ENCODE measurements at places on chromosomes 2 and 18.
A peak's percentile ranks its signal among the peaks of the same experiment; 100 is the strongest.

GRCh38 chr2:226011716-226012450 lies 612.4 kb downstream of the NYAP2 start:
- no peak for DNase-seq

- DNase-seq, result no peak
Measured at GRCh38 chr2:2868085-2868484, 509.5 kb downstream of the EIPR1 start.

- DNase-seq, result no peak
Measured at GRCh38 chr2:236015171-236015570, 153.0 kb downstream of the GBX2 start.

GRCh38 chr18:23401400-23402347 lies 51.4 kb upstream of the RIOK3 start:
- DNase-seq, result no peak

GRCh38 chr2:108418416-108418815 lies 30.6 kb upstream of the GCC2 start:
- no peak for DNase-seq

DNA sequence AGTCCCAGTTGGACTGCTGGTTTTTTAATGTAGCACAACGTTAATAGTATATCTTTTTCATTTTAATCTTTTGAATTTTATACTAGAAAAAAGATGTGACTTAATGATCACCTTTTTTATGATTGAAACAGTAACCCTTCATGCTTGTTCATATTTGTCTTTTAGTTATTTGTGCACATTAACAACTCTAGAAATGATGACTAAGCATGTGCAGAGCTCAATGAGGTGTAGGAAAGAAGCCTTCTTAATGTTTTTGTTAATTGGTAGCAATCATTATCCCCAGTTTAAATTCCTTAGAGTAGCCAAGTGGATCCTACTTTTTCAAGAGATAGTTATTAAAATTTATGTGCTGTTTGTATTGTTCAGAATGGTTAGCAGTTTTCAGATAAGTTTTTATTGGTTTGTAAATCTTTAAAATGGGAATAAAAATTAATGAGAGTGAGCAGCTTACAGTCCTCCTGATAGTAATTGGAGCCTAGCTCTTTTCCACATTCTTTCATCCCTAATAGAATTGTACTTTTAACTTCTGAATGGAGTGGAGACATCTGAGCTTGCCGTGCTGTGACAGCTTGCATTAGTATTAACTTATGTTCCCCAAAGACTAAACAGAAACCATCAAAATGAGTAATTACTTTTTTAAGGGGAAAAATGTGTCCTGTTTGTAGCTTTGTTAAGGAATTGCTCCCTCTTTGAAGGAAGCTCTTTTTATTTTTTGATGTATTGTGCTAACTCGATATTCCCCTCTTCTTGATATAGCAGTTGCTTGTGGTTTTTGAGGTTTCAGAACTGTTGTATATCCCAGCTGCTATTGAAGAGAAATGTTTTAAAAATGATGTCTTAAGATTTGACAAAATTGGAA lies 17.3 kb downstream of the PIK3C3 start:
- DNase-seq, result no peak

- DNase-seq, result no peak
Measured at GRCh38 chr2:224063298-224063648, 24.2 kb upstream of the SERPINE2 start.

- no peak for DNase-seq
Measured at GRCh38 chr2:27762951-27763906, 8.3 kb upstream of the MRPL33 start.

DNA sequence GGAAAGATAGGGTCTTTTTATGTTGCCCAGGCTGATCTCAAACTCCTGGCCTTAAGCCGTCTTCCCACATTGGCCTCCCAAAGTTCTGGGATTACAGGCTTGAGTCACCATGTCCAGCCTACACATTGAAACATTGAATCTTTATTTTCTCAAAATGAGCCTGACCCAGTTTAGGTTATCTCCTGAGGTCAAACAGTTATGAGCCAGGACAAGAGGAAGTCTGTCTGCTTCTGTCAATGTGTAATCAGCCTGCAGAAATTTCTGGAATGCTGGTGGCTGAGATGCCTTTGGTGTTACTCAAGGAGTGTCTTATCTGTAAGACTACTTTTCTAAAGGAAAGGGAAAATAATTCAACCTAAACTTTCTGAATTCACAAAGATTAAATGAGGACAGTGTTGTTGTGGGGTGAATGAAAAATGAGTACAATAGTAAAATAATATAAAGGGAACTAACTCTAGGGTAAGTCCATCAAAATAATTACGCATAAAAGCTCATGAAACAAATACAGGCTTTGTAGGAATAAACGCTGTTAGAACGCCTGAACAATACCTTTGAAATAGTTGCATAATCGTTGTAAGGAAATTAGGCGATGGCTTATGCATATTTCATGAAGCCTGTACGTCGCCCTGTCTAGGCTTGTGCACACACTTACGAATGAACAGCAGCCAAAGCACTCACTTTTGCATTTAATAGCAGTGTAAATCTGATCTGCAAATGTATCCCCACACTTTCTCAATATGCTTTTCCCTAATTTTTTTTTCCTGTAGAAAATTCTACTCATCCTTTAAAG lies 260.8 kb downstream of the RDH14 start:
- DNase-seq, result no peak

DNA sequence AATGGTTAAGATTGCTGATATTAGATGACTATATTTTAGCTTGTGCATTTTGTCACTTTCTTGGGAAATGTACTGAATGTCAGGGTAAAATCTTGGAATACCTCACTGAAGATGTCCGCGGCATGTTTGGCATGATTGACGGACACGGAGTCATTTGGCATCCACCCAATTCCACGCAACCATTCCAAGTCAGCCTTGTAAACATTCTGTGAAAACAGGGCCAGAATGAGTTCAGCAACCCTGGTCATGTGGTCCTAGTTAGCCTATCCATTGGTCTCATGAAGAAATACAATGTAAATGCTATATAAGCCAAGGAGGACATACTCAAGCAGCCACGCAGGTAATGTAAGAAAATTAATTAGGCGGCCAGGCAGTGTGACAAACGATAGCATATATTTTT lies 159.5 kb downstream of the RIF1 start:
- no peak for DNase-seq

- DNase-seq, result no peak
Measured at GRCh38 chr18:12309683-12310198, 1.7 kb downstream of the TUBB6 start.

- no peak for DNase-seq
Measured at GRCh38 chr2:189799531-189799930, 15.3 kb downstream of the PMS1 start.

DNA sequence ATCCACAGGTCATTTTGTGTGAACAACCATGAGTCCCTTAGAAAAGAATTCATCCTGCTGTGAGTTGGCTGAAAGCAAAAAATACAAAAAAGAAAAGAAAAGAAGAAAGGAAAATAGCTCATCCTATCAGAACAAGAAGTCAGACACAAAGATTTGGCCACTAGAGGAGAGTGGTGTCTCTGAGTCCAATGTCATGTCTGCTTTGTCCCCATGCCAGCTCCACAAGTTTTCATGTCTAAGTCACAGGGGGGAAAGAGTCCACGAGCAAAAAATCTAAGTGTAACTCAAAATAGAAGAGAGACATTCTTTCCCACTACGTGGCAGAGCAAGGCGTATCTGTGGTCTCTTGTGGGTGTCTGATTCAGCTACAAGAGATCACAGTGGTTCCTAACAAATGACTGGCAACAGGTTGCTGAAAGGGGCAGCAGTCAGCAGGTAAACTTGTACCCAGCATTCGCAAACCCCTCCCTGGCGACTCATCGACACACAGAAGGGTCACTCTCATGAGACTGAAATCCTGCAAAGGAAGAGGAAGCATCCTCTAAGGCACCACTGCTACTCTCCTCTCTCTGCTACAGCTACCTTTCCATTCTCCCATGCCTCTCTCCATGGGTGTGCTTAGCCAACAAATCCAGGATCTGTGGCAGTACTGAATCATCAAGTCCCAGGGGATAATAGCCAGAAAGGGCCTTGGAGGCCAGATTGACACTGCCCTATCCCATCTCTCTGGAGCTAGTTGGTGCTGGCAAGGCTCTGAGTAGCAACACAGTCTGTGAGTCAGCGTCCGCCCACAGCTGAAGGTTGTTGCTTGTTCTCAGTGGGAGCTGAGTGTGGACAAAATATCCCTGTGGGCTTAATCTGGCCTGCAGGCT lies 123.0 kb upstream of the SLC39A10 start:
- peak; percentile 92 for DNase-seq

DNA sequence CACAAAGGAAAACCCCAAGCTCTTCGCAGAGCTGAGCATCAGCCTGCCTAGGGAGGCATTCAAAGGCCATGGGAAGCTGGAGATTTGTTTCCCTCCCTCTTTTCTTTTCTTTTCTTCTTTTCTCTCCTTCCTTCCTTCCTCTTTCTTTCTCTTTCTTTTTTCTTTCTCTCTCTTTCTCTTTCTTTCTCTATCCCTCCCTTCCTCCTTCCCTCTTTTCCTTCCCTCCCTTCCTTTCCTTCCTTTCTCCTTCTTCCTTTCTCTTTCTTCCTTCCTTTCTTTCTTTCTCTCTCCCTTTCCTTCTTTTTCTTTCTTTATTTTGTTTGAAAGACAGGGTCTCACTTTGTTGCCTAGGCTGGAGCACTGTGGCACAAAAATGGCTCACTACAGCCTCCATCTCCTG lies 168.4 kb upstream of the ARL4C start:
- DNase-seq, result no peak

GRCh38 chr2:5440174-5440573 lies 252.0 kb upstream of the SOX11 start:
- no peak for DNase-seq
